ENCODE measurements at places on chromosomes 7 and 10.

GRCh38 chr7:70621954-70622600 is 509.9 kb upstream of the GALNT17 start:
- DNase-seq = no peak

- no peak for DNase-seq
These were observed 266.7 kb upstream of the PHF14 start for GRCh38 chr7:10706875-10707493.

- DNase-seq = no peak
These were observed 169.9 kb downstream of the SNX10 start for GRCh38 chr7:26461518-26461917.

DNA sequence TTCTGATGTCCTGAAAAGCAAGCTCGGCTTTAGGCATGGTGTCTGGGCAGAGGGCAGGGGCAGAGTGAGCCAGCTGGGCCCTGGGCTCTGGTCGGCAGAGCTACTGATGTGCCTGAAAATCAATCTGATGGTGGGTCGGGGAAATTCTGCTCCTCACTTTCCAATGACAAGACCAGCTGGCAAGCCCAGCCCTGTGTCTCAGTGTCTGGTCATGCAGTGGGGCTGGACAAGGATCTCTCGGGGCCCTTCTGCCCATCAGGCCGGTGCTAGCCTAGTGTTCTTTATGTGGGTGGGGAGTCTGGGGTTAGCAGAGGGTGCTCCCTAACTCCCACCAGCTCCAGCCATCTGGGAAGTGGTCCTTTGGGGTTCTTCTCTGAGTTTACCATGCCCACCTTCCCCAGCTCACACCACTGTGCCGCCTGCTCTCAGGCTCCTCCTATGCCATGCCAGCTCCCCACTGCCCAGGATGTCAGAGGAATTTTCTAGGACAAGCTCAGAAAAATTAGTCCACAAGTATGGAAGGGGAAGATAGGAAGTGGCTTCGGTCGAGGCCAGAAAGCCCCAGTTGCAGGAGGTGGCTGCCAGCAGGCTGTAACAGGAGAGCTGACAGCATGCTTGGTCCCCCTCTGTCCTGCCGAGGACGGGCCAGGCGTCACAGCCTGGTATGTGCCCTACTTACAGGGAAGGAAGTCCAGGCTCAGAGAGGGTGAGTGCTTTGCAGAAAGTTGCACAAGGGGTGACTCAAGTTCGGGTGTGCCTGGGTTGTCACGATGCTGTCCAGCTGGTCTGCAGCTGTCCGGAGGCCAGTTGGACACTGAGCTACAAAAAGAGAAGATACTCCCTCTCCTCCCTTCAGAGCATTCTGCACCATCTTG is 135.2 kb downstream of the ADCY1 start:
- DNase-seq = no peak

GRCh38 chr7:37074370-37074769 is 350.1 kb upstream of the AOAH start:
- no peak for DNase-seq

DNA sequence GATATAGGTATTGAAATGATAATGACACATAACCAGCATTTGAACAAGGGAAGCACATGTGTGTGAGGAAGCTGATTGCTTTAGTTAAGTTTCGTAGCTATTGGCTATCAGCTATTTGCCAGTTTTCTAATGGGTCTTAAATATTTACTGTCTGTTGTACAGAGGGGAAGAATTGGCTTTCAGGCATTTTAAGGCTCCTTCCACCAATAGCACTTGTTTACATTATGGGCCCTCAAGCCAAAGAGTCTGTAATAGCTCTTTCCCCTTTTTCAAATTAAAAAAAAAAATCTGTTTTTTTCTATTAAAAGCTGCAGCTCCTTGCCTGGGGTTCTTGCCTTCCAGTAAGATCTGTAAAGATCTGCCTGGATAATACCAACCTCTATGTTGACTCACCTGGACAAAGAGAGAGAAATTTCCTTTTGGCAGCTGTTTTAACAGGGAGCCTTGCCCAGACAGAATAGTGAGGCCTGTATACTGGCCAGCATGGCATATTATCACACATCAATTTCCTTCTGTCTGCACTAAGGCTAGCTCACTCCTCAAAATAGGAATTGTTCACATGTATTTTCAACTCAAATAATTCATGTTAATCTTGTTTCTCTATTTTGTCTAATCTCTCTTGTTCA is 104.7 kb upstream of the LRGUK start:
- no peak for DNase-seq

GRCh38 chr10:21285742-21286331 is 239.6 kb downstream of the SKIDA1 start:
- no peak for DNase-seq

DNA sequence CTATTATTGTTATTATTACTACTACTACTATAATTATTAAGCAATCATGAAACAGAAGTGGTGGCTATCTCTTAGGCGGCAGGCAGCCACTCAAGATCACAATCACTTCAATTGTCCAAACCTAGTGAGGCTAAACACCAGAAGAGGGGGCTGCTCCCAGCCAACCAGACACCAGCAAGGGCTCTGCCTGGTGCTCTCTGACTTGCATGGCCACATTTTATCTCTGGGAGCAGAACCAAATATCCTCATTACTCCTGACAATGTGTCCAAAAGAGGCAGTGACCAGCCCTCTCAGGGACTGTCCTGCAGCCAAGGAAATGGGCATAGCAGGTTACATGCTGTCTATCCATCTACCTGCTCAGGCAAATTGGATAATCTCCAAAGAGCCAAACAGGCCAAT is 187.4 kb upstream of the PDE1C start:
- no peak for DNase-seq
